ENCODE measurements at places on chromosomes 7 and 10. TPM values are rescaled to one million over a fixed set of nuclear protein-coding genes. Genes with fewer than 3 reads are reported as not detected.

- no peaks in the 10 kb centered on the region for H3K36me3 ChIP-seq
- no peak overlapping the region for H3K4me3 ChIP-seq
- DNase-seq = no peak
- H3K27ac ChIP-seq = no peak overlapping the region
- peaks cover 4% of the 10 kb centered on the region for H3K27me3 ChIP-seq
These were observed 496.8 kb downstream of the TFEC start for GRCh38 chr7:115533785-115534184.

DNA sequence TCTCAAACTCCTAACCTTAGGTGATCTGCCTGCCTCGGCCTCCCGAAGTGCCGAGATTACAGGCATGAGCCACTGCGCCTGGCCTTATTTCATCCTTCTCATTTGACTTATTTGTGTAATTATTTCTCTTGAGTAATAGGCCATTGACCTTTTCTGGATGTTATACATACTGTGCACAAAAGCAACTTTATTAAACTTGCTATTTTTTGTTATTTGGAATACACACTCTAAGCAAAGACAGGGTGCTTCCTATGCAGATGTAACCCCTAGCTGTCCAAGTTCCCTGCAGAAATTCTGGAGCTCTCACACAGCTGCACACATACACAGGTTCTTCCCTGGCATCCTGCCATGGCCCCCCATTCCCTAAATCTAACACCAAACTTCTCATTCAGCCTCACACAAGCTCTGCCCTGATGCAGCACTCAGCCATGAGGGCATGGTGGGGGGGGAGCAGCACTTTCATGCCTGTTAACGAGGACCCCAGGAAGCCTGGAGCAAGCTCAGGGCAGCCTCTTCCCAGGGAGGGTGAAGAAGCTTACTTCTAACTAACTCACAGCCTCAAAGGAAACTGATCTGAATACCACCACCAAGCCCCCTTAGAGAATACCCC, 33.2 kb downstream of the SH3PXD2A start:
- peaks cover 58% of the 10 kb centered on the region for H3K4me1 ChIP-seq
- H3K4me3 ChIP-seq = no peak overlapping the region

ASB13 gene
- total RNA-seq = 11.9 TPM

NKX2-3 gene
- not detected for total RNA-seq
